GM04503 (cell line): ENCODE measurements at places on chromosomes 6 and 20.
A peak's percentile ranks its signal among the peaks of the same experiment; 100 is the strongest.

- DNase-seq, result no peak
Measured at GRCh38 chr6:28353356-28353755, 3.6 kb downstream of the ZKSCAN3 start.

DNA sequence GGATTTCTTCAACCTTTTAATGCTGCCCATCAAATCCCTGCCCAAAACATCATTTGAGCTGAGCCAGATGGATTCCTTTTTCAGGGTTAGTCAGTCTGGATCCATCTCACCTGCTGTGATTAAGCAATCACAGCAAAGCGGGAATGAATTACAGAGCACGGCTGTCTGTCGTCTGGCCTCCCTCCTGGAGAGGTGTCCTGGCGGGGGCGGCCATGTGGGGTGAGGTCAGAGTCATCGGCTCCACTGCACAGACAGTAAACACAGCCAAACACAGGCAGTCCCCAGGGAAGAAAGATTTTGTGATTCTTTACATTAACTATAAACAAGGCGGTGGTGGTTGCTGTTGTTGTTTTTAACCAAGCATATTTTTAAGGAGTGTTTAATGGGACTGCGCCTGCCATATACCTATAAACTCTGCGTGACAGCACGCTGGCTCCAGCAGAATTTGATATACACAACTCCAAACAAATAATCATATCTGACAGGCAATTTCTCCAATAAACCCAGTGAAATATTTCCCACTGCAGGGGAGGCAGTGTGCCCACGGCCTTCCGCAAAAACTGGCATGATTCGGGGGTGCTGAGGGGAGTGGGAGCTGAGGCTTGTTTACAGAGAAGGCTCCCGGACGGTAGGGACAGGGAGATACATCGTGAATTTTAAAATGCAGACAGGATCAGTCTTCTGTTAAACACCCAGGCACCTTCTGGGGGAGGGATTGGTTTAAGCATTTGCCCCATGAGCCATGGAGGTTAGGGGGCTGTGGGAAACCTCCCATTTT lies 232.0 kb upstream of the PMEPA1 start:
- DNase-seq, result no peak

GRCh38 chr20:51620432-51620831 lies 77.9 kb upstream of the NFATC2 start:
- no peak for DNase-seq

- peak; percentile 46 for DNase-seq
Measured at GRCh38 chr6:134174672-134175531, 122.5 kb upstream of the SLC2A12 start.

DNA sequence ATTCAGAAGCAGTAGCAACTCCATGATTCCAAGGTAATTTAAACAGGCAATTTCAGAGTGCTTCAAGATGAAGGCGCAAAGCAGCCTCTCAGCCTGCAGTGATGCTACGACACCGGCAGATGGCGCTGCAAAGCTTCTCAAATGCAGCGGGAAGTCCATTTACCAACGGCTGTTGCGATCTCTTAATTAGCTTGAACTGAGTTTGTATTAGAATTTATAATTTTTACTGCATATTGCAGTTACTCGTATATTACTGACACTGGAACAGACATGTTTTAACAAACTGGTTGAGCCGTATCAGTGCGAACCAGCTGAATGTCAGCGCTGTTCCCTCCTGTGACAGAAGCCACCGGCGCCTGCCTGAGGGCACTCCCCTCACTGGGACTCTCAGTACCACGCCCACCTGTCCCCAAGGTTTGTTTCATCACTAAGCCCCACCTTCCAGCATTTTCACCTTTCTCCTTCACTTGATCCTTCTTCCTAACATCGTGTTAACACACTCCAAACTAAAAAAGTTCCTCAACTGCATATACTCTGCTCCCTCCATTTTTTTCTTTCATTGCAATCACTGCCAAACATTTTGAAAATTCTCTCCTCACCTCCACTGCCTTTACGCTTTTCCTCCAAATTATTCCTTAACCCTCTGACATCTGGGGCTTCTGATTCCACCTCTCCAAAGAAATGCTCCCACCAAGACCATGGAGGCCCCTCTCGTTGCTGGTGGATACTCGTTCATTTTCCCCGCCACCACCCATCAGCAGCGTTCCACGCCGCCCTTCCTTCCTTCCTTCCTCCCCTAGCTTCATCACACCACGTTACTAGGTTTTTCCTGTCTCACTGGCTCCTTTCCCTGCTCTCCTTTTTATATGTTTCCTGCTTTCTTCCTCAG lies 14.5 kb downstream of the GNL1 start:
- no peak for DNase-seq

DNA sequence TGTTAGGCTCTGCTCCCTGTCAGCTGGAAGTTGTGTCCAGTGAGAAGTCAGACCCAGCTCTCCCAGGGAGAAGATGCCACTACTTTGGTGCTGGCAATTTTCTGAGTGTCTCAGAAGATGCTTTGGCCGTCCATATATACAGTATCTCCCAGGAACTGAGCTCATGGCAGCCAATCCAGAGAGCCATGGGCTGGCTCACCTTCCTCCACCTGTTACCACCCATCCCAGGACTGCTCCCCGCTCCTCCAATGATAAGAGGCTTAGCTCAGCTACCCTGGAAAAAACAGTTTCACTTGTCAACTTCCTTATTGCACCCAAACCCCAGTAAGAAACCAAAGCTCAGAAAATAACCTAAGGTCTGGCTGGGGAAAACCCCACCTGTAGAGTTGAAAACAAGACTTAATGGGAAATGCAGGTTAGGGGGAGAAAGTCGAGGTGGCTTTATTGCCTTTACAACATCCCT lies at the start of gene BNIP5:
Gene BNIP5, minus strand, starts transcription at position 110 of the 463 bp plus-strand sequence. CDS start 6,198 bp downstream, outside the sequence.
- DNase-seq, result no peak

DNA sequence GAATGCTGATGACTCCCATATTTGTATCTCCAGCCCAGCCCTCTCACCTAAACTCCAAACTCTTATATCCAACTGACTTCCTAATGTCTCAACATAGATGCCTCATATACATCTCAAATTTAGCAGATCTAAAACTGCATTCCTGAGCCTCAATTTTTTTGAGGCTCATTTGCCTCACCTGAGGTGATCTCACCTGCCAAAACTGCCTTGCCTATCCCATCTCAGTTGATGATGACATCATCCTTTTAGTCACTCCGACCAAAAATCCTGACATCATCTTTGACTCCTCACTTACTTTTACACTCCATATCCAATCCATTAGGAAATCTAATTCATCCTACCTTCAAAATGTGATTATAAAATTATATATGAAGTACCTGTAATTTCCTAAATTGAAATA lies 25.6 kb upstream of the SLPI start:
- DNase-seq, result no peak

DNA sequence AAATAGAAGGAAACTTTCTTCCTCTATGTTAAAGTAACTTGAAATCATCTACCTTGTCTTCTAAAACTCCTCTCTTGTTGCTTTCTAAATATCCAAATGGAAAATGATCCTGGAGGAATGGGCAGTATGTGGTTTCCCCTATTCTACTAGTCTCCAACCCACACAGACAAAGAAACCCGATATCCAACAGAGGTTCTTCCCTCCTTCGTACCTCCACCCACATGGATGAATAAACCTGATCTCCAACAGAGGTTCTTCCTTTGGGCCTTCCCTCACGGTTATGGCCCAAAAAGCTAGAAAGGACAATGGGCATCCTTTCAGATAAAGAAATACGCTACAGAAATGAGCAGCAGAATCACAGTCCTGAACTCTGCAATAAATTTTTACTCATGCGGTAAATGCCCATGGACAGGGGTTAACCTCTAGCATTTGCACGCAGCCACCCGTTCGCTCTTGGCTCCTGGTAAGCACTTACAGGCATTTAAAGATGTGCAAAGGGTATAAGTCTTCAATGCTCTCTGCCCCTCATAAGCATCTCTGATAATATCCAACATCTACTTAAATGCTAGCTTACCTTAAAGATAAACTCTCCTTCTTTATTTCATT lies 130.9 kb downstream of the GMPR start:
- no peak for DNase-seq

- DNase-seq, result no peak
Measured at GRCh38 chr6:154648188-154648887, 84.9 kb upstream of the SCAF8 start.

DNA sequence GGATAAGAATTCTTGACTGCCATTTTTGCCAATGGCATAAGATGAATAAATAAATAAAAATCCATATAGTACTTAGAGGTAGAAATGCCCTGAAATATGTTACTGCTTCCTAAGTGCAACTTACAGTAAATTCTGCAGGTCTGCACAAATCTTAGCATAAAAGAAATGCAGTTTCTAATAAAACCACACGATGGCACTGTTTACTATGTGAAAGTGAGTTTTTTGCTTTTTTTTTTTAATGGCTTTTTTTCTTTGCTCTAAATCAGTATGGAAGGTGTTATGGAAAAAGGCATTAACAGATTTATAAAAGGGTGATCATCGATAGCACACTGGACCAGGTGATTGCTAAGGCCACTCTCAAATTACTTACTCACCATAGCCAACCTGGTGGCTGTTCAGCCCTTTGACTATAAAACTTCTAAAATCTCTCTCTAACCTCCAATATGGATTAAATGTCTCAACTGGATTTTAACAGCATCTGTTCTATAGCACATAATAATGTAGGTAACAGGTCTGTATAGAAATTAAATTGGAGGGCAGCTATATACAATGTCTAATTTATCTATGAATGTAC lies 45.8 kb downstream of the AHI1 start:
- DNase-seq, result no peak

DNA sequence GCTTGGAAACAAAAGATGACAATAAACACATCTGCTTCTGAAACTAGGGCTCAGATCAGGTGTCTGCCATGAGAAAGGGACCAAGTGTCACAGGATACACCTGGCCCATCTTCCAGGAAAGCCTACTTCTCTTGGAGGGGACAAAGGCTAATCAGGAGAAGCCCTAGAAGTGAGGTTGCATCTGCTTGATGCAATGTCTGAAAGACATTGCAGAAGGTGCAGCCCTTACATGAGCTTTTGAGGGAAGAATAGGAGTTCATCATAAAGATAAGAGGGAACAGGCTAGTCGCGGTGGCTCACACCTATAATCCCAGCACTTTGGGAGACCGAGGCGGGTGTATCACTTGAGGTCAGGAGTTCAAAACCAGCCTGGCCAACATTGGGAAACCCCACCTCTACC lies 2.5 kb upstream of the BTN1A1 start:
- no peak for DNase-seq

GRCh38 chr20:41358717-41359116 lies 7.9 kb downstream of the EMILIN3 start:
- DNase-seq, result no peak

GRCh38 chr6:28311139-28311823 lies 24.7 kb downstream of the ZSCAN31 start:
- no peak for DNase-seq

GRCh38 chr20:37425103-37425625 lies 79.2 kb downstream of the SRC start:
- DNase-seq, result no peak

GRCh38 chr6:154466139-154466538 lies 44.3 kb downstream of the CNKSR3 start:
- no peak for DNase-seq

- DNase-seq, result no peak
Measured at GRCh38 chr20:50520222-50520880, 10.2 kb downstream of the PTPN1 start.

- DNase-seq, result no peak
Measured at GRCh38 chr6:170249817-170250216, 41.1 kb downstream of the DLL1 start.

GRCh38 chr6:168328086-168328485 lies 8.5 kb upstream of the DACT2 start:
- DNase-seq, result no peak

- DNase-seq, result no peak
Measured at GRCh38 chr20:61347443-61347842, 95.4 kb downstream of the CDH4 start.

GRCh38 chr20:46814366-46815232 lies 80.0 kb upstream of the EYA2 start:
- peak; percentile 55 for DNase-seq

GRCh38 chr6:121677571-121677970 lies 242.1 kb downstream of the GJA1 start:
- DNase-seq, result no peak

DNA sequence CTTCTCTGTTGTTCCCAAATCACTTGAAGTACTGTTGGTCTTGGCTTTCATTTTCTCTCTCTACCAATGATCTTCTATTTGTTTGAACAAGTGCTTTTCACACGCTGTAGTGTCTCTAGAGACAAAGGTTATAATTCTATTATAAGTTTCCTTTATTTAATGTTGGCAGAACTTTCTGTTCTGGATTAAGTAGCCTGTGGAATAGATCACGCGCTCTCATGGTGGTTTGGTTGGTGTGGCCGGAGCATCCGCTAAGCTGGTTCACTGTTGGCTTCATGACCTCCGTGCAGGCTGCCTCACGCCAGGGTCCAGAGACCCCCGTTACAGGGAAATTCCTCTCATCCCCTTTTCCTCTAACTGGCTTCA lies 30.9 kb upstream of the KIF25 start:
- DNase-seq, result no peak

DNA sequence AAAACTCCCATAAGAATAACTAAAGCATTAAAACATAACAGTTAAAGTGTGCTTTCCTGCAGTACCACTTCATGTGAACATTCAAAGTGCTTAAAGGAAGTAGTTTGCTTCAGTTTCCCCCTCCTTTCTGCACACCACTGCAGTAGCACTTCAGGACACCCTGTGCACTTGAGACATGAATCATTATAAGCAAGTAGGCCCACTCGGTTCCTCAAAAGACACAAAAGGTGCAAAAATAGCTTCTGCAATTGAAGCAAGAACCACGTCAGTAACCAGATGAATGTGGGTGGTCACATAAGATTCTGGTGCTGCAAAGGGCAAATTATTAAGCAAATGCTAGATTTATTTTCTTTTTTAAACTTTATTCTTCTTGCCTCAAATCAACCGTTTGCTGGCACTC lies 160.6 kb downstream of the HIVEP2 start:
- DNase-seq, result no peak

GRCh38 chr20:33757046-33757445 lies 25.2 kb downstream of the ZNF341 start:
- no peak for DNase-seq

DNA sequence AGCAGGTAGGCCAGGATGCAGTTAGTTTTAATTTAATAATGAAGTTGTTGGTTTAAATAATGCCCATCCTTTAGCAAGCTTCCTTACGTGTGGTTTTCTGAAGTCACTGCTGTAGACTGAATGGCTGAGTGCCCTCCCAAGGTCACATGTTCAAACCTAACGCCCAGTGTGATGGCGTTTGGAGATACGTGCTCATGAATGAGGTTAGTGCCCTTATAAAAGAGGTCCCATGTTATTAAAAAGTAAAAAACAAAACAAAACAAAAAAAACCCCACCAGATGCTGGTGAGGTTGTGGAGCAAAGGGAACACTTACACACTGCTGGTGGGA lies 16.3 kb downstream of the LRP11 start:
- no peak for DNase-seq

- DNase-seq, result no peak
Measured at GRCh38 chr20:49799698-49800097, 12.9 kb upstream of the SLC9A8 start.
